Eye (tissue), 1 donor: ENCODE measurements at places on chromosomes 7 and 10.
A peak's percentile ranks its signal among the peaks of the same experiment; 100 is the strongest.

GRCh38 chr7:39044489-39044888 lies 66.8 kb downstream of the POU6F2 start:
- DNase-seq: no peak

DNA sequence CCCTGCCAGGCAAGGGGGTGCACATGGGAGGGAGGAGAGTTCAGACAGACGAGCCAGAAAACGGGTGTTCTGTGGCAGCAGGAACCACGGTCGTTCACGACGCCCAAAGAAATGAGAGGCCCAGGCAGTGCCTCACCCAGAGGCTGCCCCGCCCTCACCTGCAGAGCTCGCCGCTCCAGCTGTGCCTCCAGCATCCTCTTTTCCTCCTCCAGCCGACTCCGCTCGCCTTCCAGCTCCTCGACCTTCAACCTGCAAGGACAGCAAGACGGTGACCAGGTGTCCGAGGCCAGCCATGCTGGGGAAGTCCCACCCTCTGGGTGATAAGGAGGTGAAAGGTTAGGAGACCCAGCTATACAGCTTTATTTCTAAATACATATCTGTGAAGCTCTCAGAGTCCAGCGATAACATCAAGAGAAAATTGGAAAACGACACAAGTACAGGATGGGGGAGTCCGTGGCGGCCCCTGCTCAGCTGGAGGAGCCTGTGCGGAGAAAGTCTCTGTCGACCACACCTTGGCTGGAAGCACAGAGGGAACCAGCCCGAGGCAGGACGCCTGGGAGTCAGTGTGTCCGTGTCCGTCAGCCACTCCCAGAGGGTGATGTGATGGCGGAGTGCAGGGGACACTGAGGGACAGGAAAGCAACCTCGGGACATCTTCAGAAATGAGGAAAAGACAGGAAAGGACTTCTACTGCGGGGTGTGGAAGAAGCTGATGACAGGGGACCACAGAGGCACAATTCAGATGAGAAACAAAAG lies 275.1 kb downstream of the MAD1L1 start:
- no peak for DNase-seq

- DNase-seq: no peak
Observed at GRCh38 chr10:14761372-14761771, 13.3 kb downstream of the FAM107B start.

DNA sequence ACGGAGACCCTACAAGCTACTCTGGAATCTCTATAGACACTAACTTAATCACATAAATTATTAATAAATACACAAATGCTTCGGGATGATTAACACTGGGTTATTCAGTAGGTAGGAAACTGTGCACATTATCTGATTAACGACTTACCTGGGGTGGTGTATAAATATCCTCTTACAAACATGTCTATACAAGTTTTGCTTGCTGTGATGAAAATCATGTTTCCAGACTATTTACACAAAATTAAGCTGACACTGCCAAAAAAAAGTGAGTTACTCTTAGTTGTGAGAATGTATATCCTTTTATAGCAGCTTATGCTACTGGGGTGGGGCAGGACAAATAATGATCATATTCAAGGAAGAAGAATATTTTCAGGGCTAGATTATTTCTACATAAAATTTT lies 314.6 kb downstream of the C7orf25 start:
- DNase-seq: no peak

DNA sequence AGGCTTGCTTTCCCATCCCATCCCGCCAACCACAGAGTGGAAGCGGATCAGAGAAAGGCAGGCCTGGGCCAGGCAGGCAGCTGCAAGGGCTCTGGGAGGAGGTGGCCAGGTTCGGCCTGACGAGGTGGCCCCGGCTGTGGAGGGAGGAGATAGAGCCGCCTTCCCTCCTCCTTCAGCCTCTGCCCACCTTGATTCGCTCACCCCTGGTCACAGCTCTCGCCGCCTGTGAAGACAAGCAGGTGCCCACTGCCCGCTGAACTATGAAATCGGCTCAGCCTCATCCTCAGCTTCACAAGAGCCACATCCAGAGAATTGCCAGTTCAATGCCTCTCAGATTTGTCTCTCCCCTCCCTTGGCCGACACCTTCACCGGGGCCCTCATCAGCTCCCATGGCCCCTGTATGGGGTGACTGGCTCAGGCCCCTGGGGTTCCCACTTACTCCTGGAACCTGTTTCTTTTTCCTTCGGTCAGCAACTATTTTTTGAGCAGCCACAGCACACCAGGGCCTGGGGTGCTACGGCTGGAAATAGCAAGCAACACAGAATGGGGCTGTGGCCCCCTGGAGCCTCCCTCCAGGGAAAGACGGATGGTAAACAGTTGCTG lies 80.0 kb upstream of the CHST15 start:
- no peak for DNase-seq

DNA sequence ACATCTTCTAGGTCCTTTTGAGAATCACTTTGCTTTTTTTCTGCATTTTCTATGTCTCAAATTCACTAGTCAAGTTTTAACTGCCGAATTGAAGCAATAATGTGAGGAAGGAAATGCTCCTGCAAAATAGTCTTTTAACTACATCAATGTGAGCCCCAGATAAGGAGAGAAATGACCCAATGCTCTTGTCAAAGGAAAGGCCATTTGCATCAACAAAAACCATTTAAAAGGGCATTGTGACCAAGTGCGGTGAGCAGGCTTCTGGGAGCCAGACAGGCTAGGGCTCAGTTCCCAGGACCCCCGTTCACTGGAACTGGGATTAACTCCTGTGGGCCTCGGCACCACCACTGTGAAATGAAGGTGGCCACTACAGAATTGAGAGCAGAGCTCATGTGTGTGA lies 127.9 kb upstream of the EEPD1 start:
- DNase-seq: no peak

DNA sequence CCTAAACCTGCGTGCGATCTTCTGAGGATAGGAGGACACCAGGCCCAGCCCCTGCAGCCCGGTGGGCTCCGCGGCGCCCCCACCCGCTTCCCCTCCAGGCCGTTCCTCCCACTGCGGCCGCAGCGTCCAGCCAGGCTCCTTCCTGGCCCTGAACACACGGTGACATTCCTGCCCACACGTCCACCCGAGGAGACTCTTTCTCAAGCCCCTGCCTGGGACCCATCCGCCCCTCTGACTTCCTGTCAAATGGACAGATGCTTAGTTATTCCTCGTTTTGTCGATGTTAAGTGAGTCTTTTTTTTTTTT lies 32.4 kb upstream of the RNF32 start:
- peak; percentile 31 for DNase-seq

DNA sequence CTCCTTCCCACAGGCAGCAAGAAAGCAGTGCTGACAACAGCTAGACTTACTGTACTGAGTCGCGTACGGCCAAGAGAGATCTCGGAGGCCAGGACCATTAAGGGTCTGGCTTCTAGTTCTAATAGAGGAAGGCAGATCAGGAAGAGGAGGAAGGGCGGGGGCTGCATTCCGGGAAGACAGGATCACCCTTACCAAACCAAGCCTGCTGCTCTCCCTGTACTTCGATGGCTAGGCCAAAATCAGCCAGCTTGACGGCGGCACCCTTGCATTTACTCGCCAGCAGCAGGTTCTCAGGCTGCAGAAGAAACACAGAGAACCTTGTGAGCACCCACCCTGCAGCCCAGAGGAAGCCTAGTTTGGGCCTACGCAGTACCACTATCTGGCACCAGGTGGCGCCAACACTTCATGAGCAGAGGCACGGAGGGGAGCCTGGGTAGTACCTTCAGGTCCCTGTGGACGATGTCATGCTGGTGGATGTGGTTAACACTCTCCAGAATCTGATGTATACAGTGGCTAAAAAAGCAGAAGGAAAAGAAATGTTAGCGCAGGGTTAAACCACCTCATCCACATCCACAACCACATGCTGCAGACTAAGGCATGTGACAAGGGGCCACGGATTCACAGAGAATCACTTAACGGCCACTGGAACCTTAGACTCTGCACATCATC lies 25.4 kb downstream of the CAMK2G start:
- peak; percentile 93 for DNase-seq

DNA sequence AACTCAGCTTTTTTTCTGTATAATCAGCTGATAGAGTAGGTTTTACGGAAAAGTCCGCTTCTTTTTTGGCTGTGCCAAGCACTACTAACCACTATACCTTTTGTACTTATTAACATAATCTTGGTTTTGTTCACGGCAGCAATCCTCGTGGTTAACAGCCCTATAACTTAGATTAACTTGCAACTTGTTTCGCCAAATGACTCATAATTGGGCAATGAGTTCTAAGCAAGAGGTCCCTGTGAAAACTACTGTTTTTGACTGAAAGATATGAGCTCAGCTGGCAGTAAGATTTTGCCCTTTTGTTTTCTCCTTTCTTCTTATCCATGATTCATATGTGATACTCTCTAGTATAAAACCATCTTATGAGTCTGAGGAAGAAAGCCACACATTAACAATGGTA lies 345.0 kb upstream of the PCDH15 start:
- DNase-seq: no peak
